SW480 (cell line): ENCODE measurements at places on chromosomes 5 and 9.

GRCh38 chr9:115413766-115414382 lies 295.9 kb upstream of the TNC start:
- no peak for DNase-seq

DNA sequence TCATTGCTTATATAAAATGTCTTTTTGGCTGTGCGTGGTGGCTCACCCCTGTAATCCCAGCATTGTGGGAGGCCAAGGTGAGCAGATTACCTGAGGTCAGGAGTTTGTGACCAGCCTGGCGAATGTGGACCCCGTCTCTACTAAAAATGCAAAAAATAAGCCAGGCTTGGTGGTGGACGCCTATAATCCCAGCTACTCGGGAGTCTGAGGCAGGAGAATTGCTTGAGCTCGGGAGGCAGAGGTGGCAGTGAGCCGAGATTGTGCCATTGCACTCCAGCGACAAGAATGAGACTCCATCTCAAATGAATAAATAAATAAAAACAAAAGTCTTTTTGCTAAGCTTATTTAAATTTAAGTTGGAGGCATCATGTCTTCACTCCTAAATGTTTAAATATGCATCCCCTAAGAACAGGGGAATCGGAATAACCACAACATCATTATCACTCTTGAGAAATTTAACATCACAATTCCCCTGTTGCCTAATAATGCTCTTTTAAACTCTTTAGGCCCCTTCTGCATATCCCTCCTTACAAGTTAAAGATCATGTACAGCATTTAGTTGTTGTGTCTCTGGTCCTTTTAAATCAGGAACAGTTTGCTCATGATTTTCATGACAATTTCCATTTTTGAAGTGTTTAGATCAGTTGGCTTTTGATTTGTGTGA lies 72.8 kb downstream of the ERBIN start:
- no peak for DNase-seq

- DNase-seq: peak; percentile 65
These were observed 9.9 kb upstream of the NINJ1 start for GRCh38 chr9:93143830-93144530.

- no peak for DNase-seq
These were observed 17.9 kb upstream of the NOTCH1 start for GRCh38 chr9:136563646-136564325.

DNA sequence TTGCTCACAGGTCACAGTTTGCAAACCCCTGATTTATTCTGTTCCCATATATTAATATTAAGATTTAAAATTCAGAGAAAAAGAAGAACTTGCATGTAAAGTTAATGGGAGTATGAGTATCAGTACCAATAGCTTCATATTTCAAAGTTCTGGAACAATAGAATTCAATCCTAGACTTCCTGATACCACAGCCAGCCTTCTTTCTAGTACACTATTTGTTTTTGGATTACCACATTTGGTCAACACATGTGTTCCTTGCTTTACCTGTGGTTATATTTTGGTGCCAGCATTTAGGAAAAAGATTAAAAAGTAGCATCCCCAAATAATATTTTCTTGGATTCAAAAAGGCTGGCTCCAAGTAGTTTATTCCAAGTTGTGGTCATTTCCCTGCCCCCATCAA lies 49.5 kb downstream of the SPINK5 start:
- DNase-seq: no peak

- DNase-seq: no peak
These were observed 39.9 kb downstream of the NEURL1B start for GRCh38 chr5:172680921-172681320.

DNA sequence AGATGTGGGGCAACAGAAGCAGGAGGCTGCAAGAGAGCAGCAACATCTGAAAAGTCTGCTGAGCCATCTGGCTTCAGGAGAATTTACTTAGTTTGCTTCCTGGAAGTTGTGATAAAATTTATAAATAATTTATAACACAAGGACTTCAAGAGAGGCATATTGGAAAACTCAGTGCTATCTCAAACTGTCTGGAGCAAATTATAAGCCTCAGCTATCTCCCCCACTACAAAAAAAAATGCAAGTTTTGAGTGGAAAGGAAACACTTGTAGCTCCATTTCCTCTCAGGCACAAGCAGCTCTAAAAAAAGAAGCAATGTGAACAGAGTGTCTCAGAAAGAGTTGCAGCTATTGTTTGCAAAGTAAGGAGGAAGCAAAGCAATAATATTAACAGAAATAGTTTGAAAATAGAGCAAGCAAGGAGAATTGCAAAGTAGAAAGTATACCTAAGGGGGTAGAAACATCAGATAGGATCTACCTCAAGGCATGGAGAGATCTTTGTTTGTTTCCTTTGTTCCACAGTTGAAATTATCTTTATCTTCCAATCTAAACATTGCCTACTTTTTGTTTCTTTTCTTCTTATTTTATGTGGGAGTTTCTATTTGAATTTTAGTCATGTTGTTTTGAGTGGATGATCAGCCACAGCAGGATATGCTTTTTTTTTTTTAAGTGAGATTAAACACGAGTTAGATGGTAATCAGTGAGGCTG lies 55.9 kb upstream of the IL6ST start:
- DNase-seq: no peak

GRCh38 chr5:34790069-34790468 lies 48.9 kb upstream of the TTC23L start:
- DNase-seq: no peak

DNA sequence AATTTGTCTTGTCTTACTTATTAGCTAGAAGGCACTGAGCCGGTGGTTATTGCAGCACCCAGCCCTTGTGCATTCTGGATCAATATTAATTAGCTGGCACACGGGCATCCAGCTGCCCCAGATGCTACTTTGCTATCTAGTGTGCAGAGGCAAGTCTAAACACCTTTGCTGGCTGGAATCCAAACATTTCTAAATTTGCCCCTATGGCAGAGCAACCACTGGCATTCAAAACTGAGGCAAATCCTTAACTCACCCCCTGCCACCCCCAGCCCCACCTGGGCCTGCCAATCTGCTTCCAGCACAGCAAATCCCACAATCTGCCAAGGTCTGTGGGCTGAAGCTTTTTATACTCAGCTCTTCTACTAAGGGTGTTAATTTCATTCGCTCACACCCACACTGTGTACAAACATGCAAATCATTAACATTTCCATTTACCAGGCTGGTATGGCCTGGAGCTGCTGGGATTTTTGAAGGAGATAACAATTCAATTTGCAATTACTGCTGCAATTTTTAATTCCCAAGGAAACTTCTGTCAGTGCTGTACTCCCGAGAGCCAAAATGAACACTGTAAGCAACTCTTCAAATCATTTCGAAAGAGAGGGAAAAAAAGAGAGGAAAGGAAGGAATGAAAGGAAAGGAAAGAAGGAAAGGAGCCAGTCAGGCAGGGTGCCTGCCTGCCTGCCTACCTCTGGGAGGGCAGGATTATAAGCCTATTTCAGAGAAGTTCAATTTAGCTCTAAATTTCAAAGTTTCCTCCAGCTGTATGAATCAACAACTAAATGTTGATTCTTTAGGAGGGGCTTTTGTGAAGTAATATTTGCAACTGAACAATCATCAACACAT lies 35.5 kb downstream of the RAPGEF1 start:
- DNase-seq: no peak

- DNase-seq: peak; percentile 65
These were observed 1.2 kb downstream of the ASPN start for GRCh38 chr9:92480986-92481633.
